SK-MEL-5 (cell line): ENCODE measurements at places on chromosomes 3 and 15.

DNA sequence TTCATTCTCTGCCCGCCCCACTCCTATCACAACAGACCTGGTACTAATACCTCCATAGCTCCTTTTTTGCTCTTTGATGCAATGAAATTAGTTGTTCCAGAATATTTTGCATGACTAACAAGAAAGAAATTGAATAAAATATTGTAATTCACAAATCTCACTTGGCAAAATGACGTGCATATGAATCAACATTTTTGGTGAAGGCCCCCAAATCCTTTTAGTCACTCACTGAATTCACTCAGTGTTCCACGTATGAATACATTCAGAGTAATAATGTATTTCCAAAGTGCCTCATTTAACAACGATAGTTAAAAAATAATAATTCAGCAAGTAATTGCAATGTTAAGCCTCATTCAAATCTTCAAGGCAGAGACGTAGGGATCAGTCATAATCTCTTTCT, 148.6 kb upstream of the STRIT1 start:
- DNase-seq = no peak

- peak; percentile 74 for DNase-seq
Observed at GRCh38 chr15:78709263-78709882, 68.4 kb upstream of the CHRNB4 start.

GRCh38 chr15:25859838-25860645, 3.1 kb downstream of the ATP10A start:
- DNase-seq = peak; percentile 40

GRCh38 chr15:27082526-27082925, 111.5 kb downstream of the GABRG3 start:
- DNase-seq = no peak

GRCh38 chr3:111729087-111729846, 129.8 kb upstream of the PHLDB2 start:
- DNase-seq = peak; percentile 23

DNA sequence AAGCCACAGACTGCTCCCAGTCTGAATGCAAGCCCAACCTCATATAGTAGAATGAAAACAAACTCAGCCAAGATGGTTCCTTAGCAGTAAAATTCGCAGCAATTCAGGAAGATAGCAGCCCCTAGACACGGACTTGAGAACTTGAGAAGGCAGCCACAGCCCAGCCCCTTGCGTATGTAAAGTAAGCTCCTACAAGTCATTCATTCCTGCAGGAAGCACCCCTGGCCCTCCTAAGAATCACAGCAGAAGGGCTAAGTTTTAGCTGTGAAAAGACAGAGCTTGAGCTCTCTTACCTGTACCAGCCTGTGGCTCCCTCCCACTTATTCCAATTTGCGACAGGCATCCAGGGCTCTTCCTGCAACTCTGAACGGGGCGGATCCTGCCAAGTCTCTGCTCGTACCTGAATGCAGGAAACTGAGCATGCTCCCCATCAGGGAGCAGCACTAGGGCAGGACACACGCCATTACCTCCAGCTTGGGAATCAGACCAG, 136.4 kb downstream of the MAGI1 start:
- DNase-seq = no peak

DNA sequence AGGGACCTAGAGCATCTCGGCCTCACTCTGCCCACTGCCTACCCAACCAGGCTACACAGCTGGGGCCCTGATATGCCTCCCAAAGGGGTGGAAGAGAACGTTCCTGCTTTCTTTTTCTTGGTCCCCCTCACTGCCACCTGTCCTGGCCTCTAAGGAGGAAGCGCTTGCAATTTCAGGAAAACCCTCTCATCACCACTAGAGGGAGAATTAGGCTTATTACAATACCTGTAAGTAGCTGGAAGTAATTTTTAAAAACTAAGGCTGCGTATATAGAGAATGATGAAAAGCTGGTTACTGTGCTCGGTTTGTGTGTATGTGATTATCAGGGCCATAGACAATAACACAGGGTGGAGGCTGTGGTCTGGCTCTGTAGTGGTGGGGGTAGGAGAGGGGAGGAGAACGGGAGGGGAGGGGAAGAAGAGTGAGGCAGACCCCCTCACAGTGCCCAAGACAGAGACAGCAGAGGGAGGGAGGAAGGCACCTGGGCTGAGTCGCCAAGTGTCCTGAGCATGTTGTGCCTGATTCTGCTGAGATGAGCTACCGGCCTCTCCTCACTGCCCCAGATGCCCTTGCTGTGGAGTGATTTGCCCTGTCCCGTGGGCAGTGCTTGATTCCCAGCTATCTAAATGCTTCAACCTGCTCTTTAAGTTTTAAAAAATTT, 3.3 kb downstream of the GABRG3 start:
- peak; percentile 52 for DNase-seq

DNA sequence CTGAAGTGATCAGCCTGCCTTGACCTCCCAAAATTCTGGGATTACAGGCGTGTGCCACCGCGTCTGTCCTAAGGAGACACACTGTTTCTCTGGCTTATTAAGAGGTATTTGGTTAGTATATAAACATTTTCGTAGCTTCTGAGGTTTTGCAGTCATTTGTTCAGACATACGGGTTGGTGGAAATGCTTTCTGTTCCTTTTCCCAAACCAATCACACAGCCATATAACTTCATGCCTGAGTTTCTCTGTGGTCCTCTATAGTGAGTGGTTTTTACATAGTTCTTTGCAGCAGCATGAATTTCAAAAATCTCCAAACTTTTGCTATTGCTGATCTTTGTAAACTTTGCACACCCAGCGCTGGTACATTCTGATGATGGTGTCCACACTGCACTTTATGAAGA, 100.5 kb downstream of the AKAP13 start:
- DNase-seq = no peak
